Epithelial cell of prostate (primary cell): ENCODE measurements at places on chromosomes 4 and X.

DNA sequence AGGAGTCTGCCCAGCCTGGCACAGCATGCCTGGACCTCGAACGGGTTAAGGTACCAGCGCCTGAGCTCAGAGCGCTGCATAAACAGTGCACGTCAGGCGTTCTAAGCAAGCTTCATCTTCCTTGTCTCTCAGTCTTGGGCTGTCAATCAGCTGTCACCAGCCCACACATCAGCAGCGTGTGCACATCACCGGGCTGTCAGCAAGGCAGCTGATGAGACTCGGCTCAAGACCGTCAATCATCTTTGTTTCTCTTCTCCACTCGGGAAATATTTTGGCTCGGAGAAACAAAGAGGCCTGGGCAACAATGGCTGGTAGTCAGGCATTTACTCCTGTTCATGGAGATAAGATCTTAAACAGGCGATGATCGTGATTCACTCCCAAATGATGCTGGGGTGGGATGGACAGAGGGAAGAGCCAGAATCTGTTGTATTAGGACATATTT is 141.3 kb downstream of the LDB2 start:
- no peak for DNase-seq

DNA sequence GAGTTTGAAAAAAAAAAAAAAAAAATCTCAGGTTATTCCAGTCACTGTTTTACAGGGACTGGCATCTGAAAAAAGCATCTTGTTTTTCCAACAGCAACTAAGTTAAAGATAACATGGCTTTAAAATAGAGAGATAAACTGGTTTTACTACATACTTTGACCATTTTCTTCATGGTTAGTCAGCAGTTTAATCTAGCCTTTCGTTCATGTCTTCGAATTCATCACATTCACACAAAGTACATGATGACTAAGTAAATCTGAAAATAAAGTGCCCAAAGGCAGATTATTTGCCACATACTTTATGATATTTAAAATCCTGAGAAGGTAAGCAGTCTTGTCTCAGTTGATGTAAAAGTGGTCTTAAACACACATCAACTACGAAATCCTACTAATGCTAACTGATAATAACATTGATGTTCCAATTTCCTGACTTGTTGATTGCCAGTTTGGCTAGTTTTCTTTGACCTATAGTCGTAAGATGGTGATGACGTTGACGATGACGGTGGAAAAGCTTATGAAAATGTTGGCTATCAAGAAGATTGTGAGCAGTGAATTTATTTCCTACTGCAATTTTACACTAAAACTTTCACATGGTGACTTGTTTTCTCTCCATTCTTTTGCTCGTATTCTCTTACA is 540.5 kb upstream of the BOD1L1 start:
- DNase-seq = peak; percentile 41

GRCh38 chr4:38442073-38442788 is 221.8 kb upstream of the KLF3 start:
- DNase-seq = no peak

DNA sequence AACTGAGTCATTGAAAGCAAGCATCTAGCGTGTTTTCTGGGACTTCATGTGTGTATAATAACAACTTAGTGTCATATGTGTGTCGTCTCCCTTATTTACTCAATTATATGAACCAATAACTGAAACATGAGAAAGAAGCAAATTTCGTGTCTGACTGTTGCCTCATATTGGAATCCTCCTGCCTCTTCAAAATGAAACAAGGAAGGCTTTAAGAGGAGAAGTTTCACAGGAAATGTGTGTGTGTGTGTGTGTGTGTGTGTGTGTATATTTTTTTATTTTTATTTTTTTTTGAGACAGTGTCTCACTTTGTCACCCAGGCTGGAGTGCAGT is 145.8 kb upstream of the SFRP2 start:
- DNase-seq = no peak

DNA sequence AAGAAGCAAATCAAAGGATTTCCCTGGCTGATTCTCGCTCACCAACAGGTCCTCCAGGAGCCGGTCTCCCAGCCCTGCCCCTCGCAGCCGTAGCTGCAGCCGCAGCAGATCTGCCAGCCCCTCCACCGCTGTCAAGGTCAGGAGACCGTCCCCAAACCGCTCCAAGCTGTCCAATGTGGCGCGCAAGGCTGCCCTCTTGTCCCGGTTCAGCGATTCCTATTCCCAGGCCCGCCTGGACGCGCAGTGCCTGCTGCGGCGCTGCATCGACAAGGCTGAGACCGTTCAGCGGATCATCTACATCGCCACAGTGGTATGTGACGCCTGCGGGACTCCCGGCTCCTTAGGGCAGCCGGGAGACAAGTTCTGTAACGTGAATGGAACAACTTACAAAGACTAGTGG is 25.6 kb downstream of the SPATA18 start:
- no peak for DNase-seq

- DNase-seq = no peak
Observed at GRCh38 chrX:154030266-154030665, 10.6 kb upstream of the IRAK1 start.

DNA sequence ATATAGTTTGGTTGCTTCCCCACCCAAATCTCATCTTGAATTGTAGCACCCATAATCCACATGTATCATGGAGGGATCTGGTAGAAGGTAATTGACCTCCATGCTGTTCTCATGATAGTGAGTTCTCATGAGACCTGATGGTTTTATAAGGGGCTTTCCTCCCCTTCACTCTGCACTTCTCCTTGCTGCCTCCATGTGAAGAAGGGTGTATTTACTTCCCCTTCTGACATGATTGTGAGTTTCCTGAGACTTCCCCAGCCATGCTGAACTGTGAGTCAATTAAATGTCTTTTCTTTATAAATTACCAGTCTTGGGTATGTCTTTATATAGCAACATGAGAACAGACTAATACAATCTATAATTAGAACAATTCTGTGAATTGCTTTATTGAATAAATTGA is 11.9 kb upstream of the DCAF4L1 start:
- DNase-seq = no peak

GRCh38 chr4:7055111-7055989 is 12.2 kb downstream of the TADA2B start:
- no peak for DNase-seq

GRCh38 chr4:172953896-172954568 is 214.6 kb upstream of the GALNT7 start:
- peak; percentile 8 for DNase-seq

- no peak for DNase-seq
Observed at GRCh38 chr4:95594629-95595028, 45.9 kb upstream of the UNC5C start.

DNA sequence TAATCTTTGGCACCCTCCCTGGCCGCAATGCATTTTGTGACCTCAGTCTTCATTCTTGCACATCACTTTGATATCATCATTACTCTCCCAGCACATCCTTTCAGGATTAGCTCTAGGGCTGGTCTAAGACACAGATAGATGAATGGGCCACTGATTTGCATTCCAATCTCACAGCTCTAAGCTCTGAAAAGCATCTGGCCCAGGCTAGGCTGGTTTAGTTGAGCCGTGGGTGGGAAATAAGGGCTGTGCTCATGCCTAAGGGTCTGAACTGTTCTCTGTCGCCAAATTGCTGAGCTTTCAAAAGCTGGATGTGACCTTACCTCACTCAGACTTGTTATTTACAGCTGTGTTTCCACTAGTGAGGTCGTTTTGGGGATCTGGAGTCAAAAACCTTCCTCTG is 30.0 kb upstream of the SLC9A7 start:
- no peak for DNase-seq

GRCh38 chr4:3865986-3866812 is 100.0 kb downstream of the ADRA2C start:
- no peak for DNase-seq

GRCh38 chr4:79513576-79513975 is 105.5 kb upstream of the GK2 start:
- DNase-seq = no peak

GRCh38 chr4:24172406-24172805 is 282.6 kb upstream of the PPARGC1A start:
- DNase-seq = no peak

DNA sequence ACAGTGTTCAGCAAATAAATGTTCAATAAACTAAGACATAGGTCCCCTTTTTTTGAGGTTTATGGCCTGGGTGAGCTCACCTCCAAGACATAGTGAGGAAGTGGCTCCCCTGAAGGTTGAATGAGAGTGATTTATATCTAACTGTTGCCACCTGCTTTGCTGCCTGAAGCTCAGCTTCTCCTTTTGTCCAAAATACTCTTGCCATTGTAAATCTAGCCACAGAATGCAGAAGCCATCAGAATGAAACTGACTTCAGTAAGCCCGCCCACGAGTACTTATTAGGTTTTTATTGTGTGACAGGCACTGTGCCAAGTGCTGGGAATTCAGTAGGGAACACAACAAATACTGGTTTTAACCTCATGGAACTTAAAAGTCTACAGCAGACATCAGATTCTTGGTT is 18.0 kb downstream of the SPINK2 start:
- DNase-seq = no peak

- DNase-seq = no peak
Observed at GRCh38 chrX:136629084-136629750, 18.7 kb upstream of the CD40LG start.

GRCh38 chr4:185920171-185920570 is 108.2 kb upstream of the SORBS2 start:
- DNase-seq = peak; percentile 80

GRCh38 chr4:123672987-123673386 is 276.4 kb downstream of the SPRY1 start:
- peak; percentile 37 for DNase-seq

- DNase-seq = no peak
Observed at GRCh38 chr4:69835766-69836165, 24.2 kb downstream of the SULT1E1 start.

DNA sequence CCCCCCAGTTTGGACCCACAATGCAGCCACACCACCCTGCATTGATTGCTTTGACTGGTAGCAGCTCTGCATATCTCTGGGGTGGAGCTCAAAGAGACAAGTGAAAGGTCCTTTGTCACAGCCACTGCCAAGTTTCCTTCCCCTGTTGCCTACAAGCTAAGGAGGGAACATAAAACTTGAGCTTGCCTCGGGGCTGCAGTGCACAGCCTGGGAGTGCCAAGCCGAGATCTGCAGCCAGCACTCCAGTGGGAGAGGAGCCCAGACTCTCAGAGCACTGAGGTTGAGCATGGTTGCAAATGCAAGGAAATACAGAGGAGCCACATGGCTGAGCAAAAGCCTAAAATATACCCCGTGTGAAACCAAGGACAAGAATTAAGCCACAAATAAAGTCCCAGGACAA is 142.2 kb downstream of the DKK2 start:
- DNase-seq = no peak

GRCh38 chr4:128288689-128289106 is 1.1 kb upstream of the PGRMC2 start:
- peak; percentile 56 for DNase-seq

DNA sequence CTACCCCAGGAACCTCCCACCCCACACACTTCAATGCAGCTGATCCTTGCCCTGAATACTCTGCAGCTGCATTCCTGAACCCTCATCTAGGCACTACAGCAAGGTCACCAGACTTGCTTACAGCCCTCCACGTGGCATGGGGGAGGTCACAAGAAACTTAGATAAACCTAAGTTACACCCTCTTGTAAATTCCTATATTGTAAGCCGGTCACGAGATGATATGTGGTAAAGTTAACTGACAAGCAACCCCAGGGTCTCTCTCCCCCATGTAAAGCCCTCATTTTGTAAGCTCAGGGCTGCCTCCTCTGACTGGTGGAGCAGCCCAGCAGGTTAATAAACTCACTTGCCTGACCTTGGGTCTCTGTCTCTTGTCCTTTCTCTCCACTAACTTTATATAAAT is 570.7 kb downstream of the PCDH7 start:
- DNase-seq = no peak

DNA sequence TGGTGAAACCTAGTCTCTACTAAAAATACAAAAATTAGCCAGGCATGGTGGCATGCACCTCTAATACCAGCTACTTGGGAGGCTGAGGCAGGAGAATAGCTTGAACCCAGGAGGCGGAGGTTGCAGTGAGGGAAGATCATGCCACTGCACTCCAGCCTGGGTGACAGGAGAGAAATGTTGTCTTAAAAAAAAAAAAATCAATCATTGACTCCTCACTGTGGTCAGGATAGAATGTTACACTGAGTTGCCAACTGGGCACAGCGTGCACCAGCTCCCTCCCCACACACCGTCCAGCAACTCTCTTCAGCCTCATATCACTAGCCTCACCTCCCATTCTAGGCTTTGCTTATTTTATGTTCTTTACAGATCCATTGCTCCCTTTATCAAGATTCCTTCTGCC is 79.5 kb downstream of the CHRNA9 start:
- DNase-seq = no peak

GRCh38 chr4:23903859-23904438 is 14.1 kb upstream of the PPARGC1A start:
- no peak for DNase-seq

- no peak for DNase-seq
Observed at GRCh38 chrX:27307546-27307945, 155.6 kb downstream of the PPP4R3C start.

GRCh38 chrX:2230457-2230856 is 270.3 kb downstream of the DHRSX start:
- DNase-seq = no peak

DNA sequence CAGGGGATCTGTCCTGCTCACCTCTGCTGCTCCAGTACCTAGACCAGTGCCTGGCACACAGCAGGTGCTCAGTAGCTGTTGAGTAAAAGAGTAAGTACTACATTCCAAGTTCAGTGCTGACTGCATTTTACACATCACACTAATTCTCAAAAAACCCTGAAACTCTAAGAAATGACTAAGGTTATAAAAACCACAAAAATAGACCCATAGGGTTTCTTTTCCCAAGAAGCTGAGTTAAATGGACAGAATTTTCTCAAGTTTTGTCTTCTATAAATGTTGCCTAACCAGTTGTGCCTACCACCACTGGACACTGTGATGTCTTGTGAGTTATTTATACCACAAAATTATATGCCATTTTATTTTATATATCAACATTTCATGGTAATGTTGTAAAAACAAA is 78.9 kb upstream of the RXFP1 start:
- no peak for DNase-seq

GRCh38 chrX:46255046-46255445 is 290.2 kb downstream of the ZNF674 start:
- DNase-seq = no peak

DNA sequence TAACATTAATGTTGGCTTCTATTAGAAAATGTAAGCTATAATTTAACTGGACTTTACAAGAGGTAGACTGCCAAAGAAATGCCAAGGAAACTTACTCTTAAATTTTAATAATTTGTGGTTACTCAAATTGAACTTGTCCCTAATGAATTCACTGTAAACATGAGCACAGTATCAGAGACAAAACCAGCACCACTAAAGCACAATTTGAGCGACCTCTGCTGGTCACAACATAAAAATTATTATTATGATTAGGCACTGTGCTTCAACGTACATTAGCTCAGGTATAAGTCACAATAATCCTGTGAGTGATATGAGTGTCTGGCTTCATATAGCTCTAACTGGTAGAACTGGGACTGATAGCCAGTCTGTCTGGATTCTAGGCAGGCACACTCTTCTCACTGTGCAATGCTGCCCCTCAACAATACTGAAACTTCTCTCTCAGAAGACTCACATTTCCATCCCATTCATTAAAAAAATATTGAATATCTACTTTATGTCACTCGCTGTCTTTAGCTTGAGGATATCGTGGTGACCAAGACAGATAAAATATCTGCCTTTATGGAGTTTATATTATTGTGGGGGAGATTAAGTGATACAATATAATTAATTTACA is 8.0 kb downstream of the NUDT6 start:
- DNase-seq = no peak
